ENCODE measurements at places on chromosomes 4 and X.
A peak's percentile ranks its signal among the peaks of the same experiment; 100 is the strongest.

DNA sequence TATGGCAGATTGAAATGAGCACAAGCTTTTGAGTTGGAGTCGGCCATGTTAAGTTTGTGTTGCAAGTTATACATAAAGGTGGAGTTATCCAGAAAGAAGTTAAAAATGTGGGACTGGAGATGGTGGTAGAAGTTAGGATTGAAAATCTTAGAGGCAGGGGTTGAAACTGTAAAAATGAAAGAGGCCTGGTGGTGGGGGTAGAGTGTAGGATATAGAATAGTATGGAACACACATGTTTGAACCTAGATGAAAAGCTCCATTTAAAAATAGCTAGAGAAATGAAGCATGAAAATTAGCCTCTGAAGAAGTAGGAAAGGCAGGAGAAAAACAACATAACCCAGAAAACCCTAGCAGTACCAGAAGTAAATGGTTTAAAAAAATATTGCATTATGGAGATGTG is 131.8 kb upstream of the ENPEP start:
- peak; percentile 68 for DNase-seq

DNA sequence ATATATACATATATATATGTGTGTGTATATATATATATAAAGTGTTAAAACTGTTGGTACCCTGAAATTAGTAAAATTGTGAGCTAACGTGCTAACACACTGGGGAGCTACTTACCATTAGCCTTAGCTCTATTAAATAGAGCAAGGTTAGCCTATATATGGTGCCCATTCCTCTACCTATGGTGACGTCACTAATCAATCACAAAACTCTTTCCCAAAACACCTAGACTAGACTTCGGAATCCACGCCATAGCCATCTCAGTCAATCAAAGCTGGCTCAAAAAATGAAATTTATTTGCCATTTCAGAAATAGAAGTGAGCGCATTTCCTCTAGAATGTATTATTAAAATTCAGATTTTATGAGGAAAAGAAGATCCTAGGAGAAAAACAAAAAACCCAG is 229.0 kb upstream of the TENM3 start:
- DNase-seq, result no peak

DNA sequence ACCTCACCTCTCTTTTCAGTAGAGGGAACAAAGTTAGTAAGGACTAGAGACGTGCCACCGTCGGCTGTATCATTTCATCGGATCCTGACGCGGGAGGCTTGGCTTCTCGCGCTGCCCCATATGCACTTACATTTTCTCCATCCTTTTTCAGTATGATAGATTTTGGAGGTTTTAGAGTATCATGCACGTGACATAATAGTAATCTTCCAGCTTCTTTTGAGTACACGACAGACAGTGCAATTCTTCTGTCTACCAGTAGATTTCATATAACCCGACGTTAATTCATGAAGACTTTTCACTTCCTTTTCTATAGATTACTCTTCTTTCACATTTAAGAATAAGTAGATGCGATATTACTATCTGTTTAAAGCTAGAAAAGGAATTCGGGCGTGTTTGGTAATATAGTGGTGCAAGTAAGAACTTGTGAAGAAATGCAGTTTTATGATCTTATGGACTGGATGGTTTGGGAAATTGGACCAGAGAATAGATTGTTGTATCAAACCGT is 1.0 kb downstream of the CDS1 start:
- peak; percentile 25 for DNase-seq

DNA sequence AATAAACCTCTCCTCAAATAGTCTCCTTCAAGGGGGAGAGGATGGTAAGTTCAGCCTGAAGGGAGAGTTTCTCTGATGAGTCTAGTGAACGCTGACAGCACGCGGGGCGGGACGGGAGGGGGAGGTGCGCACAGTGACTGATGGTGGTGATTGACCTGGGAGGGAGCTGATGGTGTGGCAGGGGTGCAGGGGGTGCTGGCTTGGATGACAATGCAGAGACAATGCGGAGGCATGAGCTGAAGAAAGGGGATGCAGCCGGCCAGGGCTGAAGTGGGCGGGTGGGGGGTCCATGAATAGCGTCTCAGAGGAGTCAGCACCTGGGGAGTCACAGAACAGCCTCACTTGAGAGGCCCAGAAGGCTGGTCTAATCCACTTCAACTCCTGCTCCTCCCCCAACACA is 142.5 kb upstream of the PJA1 start:
- no peak for DNase-seq

- peak; percentile 74 for DNase-seq
Observed at GRCh38 chr4:123017636-123018395, 95.4 kb upstream of the NUDT6 start.

DNA sequence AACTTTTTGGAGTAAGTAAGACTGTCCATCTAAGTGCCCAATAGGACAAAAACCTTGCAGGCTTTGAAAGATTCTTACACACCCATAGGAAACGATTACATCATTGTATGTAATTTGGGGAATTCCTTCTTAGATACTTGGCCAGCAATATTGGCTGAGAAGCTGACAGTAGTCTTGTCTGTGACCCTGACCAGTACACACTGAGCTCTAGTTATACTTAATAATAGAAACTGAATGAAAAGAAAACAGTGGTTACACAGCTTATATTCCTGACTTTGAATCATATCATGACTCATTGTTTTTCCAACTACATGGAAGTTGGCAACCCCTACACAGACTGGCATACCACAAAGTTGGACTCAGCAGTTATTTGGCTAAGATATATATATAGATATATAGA is 7.1 kb upstream of the TLR2 start:
- peak; percentile 89 for DNase-seq

DNA sequence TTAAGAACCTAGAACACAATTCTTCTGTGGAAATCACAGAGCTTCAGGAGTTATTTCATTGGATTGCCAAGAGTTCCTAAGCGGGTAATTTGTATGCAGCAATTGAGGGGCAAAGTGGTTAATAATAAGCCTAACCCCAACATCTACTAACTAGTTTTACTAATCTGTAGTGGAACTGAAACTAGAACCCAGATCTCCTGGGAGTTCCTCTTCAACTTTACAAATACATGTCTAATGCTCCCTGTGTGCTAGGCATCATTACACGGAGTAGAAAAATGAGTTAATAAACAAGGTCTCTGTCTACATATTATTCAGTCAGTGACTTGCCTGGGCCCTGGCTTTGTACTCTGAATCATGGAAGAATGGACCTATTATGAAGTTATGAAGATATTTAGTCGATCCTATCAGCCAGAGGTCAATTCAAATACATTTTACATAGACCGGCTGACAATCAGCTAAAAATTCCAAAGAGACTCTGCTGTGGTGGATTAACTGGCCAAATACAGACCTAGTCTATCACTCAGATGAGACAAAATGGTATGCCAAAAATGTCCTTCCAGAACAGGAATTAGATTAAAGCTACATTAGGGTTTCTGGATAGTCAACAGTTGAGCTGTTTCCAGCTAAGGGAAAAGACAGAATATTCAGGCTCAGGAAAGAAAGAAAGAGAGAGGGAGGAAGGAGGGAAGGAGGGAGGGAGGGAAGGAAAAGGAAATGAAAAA is 326.0 kb downstream of the FBXW7 start:
- DNase-seq, result no peak

DNA sequence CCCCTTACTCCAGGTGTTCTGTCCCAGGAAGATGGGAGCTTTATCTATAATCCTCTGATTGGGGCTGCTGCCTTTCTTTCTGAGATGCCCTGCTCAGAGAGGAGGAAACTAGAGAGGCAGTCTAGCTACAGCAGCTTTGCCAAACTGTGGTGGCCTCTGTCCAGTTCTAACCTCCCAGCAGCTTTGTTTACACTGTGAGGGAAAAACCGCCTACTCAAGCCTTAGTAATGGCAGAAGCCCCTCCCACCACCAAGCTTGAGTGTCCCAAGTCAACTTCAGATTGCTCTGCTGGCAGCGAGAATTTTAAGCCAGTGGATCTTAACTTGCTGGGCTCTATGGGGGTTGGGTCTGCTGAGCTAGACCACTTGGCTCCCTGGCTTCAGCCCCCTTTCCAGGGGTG is 394.9 kb upstream of the PABPC5 start:
- DNase-seq, result no peak

GRCh38 chr4:107950746-107951540 is 19.6 kb downstream of the CYP2U1 start:
- peak; percentile 6 for DNase-seq

DNA sequence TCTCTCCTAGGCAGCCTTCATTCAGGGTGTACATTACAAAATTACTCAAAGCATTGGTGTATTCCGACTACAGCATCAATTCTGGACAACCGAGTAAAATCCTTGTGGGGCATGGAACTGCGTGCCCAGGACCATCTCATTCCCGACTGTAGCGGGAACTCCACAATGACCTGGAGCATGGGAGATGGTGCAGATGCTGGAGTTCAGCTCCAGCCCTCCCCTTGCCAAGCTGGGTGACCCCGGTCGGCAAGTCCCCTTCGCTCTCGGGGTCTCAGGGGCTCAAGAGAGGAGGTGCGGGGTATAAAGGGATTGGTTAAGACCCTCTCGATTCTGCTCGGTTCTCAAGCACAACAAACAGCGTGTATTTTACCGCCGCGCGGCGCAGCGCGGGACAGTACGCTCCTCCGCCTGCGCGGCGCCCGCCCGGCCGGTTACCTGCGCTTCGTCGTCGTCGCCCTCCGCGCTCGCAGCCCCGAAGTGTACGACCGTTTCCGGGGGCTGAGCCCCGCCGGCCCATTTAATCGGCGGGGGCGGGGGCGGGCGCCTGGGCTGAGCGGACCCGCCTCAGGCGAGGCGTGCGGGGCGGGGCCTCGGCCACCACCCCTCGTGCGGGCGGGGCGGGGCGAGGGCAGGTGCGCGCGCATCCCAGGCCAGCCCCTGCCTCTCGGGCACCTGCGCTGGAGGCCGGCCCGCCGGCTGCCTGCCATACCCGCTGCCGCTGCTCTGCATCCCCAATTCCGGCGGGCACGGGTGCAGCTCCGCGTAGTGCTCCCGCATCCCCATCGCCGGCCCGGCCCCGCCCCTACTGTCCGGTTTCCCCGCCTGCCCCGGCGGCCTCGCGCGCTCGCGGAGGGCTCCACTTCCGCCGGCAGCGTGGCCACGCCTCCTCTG is at the start of gene G6PD:
Gene G6PD (minus strand): TSS at position 493 of the 891 bp plus-strand sequence. CDS start 691 bp downstream, outside the sequence.
- peak; percentile 46 for DNase-seq

DNA sequence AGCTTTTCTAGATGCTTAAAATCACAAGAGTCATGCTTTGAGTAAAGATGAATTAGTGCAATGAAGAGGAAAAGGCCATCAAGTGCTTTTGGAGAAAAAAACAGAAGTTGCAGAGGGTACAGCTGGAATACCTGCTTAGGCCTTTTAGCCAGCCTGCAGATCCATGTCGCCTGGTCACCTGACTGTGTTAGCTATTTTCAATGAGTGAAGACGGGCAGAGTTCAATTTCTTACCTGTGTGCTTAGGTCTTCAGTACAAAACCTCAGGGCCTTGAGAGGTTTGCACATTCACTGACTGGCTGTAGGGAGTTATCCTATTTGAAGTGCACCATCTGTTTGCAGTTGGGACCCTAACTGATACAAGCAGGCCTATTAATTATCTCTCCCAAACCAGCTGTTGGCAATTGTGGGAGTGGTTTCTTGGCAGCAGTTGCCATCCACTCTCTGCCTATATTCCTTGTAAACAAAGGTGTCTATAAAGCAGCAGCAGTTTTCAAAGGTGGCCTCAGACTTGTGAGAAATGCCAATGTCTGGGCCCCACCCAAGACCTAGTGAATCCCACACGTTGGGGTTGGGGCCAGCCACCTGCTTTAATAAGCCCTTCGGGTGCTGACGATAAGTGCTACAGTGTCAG is 16.3 kb upstream of the FAT1 start:
- DNase-seq, result no peak

DNA sequence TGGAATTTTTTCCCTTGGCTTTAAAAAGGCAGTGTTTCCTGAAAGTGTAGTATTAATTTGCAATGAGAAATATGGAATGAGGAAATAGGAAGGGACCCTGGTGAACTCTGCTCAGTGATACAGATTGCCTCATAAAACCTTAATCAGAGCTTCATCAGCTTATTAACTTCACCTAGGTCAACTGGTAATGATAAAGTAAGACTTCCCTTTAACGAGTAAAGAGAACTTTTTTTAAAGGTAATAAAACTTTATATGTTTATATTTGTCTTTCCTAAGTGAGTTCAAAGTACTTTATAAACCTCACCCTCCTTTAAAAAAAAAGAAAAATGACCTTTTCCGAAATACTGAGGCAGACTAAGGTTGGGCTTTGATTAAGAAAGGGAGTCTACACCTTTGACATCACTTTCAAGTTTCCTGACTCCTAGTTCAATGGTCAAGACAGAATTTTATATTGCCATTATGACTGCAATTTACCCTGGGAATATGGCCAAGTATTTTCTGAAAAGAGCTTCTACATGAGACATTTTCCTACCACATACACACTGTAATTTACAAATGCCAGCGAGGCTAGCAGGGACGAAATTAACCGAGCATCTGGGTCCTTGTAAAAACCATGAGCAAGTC is 706.3 kb upstream of the TENM3 start:
- no peak for DNase-seq

DNA sequence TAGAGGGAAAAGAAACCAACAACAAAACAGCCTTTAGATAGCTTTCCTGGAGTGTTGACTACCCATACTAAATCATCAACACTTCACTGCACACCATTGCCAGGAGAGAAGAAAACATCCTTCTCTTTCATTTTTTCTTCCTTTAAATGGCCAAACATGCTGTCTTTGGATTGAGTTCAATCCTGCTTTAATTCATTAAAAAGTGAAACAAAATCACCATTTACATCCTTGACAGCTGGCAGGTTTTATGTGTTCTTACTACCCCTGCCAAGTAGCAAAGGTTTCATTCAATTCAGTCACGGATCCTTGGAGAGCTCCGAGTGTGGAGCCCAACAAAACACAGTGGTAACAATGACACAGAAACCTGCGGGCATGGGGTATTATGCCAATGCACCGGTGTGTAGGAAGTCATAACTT is 568.3 kb downstream of the ANKRD50 start:
- no peak for DNase-seq

DNA sequence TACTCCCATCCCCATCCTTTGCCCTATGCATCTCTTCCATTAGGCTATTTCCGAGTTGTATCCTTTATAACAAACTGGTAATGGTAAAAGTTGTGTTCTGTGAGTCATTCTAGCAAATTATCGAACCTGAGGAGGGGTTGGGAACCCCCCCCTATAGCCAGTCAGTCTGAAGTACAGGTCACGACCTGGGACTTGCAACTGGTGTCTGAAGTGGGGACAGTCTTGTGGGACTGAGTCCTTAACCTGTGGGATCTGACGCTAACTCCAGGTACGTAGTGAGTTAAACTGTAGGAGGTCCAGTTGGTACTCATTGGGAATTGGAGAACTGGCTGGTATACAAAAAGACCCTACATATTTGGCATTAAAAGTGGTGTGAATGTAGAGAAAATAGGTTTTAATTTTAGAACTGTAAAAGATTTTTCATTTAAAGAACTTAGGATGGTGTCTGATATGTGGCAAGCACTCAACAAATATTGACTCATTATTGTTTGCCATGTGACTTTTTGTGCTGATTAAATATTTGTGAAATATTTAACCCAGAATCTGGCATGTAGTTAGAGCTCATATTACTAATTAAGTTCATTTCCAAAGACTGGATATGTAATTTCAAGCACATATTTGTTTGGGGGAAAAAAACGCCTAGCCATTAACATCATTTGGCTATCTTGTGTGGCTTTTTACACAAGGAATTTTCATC is 50.7 kb downstream of the CHST7 start:
- DNase-seq, result no peak

GRCh38 chr4:185867770-185868169 is 55.8 kb upstream of the SORBS2 start:
- no peak for DNase-seq
